ENCODE measurements at places on chromosomes 2 and 18.

- no peak for DNase-seq
These were observed 75.1 kb downstream of the POLE4 start for GRCh38 chr2:75033516-75033915.

DNA sequence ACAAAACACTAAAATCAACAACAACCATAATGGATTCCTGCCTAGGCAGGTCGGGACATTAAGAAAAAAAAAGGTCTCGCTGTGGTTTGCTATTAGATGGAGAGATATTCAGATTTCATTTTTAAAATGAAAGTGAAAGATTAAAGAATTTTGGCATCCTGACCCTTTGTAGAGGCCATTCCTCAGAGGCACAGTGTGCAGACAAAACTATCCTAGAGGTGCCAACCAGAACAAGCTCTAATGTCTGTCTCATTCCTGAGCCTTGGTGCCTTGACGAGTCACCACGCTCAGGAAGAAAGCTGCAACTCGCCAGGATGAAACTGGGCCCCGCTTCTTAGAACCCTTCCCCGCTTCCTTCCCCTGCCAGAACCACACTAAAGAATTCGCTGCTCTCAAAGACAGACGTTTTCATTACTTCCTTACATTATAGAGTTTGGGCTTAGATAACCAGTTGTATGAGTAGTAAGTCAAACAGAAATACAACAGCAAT, 156.0 kb downstream of the TGIF1 start:
- DNase-seq, result peak; percentile 59

DNA sequence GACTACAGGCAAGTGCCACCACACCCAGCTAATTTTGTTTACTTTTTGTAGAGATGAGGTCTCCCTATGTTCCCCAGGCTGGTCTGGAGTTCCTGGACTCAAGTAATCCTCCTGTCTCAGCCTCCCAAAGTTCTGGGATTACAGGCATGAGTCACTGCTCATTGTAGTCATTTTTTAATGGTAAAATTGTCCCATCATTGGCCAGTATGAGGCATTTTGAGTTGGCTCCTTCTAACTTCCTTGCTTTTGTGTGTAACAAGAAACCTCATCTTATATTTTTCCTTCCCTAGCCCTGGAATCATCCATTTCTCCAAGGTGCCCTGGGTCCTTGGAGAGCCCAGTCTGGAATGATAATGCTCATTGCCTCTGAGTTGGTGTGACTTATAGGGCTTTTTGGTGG, 148.5 kb downstream of the INHBB start:
- DNase-seq, result no peak

GRCh38 chr2:236674238-236674637, 104.6 kb downstream of the ACKR3 start:
- no peak for DNase-seq

DNA sequence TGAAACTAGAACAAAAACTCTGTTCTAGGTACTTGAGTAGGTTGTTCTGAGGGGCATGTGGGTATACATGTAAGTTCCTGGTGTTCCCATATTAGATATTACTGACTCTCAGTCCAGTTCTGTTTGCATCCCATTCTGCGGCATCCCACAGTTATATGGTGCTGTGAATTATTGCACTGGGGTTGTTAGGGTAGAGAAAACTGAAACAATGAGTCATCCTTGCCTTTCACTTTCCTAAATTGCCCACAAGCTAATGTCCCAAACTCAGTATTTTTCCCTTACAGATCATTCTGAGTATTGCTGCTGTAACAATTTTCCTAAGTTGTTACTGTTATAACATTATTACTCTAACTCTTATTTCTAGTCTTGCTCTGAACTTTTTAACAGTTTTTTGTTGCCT, 3.0 kb downstream of the WDR75 start:
- peak; percentile 54 for DNase-seq

DNA sequence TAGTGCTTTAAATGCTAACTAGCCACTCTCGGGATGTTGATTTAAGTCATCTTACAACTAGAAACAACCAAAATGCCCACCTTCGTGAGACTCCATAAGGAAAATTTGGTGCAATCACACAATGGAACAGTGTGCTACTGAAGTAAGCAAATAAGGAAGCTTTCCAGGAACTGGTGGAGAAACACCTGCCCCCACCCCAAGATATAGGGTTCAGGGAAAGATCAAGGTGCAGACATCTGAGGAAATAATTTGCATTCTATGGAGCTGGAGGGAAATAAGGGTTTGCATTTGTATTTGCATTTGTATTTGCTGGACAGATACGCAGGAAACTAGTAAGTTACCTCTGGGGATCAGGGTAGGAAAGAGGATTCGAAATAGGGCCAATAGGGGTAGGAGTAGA, 90.9 kb downstream of the ACAA2 start:
- no peak for DNase-seq

DNA sequence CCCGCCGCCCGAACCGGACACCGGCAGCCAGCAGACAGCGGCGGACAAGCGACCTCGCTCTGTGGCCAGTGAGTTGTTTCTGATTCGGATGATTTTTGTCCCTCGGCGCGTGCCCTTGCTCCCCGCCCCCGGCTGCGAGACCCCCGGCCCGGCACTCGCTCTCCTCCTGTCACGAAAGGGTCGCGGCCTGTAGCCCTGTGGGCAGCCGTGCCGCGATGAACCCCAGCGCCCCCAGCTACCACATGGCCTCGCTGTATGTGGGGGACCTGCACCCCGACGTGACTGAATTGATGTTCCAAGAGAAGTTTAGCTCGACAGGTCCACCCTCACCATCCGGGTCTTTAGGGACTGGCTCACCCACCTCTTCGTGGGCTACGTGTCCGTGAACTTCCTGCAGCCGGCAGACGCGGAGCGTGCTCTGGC, 1257.5 kb upstream of the ACVR2A start:
- DNase-seq, result no peak

DNA sequence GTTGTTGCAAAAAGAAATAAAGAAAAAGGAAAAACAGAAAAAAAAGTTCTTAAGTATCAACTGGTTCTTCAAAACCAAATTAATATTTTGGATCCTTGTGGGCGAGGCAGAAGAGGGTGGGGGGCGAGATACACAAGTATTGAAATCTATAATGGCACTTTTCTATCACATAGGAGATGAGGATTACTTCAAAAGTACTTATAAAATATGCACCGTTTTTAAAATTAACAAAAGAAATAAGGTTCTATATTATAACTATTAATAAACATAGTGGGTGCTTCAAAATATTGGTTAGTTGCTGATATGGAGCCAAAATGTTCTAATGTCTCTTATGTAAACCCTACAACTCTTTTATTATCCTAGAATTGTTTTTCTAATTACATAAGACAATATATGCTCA, 2.1 kb downstream of the FECH start:
- DNase-seq, result no peak

DNA sequence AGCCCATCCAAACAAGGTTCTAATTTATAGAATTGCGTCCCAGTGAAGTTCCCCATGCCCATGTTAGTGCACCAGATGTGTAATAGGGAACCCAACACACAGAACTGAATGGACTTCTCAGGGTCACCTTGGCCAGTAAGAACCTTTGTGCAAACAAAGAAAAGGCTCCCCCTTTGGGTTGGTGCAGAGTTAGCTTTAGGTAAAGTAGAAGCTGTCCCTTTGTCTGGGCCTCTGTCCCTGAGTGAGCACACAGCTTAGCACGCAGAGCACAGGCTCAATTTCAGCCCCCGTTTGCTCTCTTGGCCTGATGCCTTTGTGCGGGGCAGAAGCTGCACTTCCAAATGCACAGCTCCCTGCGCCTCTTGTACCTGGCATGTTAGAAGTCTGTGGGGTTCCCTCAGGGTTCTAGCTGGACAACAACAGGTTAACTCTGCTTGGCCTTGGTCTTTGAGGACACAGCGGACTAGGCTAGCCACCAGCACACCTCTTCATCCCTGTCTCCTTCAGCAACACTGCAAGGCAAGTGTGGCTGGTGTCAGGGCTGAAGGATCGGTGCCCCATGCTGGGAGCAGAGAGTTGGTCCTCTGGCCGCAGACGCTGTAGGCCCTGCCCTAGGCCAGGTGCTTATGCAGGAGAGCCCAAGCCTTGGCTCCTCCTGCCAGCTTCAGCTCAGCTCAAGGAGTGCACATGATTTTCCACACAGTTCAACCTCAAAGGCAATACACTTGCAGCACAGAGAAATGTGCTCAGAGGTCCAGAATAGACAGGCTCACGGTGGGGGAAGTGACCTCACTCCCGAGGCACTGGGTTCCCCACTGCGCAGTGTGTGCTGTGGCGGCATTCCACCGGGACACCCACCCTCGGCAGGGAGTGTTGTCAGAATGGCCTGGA, 73.3 kb upstream of the FOSL2 start:
- no peak for DNase-seq

DNA sequence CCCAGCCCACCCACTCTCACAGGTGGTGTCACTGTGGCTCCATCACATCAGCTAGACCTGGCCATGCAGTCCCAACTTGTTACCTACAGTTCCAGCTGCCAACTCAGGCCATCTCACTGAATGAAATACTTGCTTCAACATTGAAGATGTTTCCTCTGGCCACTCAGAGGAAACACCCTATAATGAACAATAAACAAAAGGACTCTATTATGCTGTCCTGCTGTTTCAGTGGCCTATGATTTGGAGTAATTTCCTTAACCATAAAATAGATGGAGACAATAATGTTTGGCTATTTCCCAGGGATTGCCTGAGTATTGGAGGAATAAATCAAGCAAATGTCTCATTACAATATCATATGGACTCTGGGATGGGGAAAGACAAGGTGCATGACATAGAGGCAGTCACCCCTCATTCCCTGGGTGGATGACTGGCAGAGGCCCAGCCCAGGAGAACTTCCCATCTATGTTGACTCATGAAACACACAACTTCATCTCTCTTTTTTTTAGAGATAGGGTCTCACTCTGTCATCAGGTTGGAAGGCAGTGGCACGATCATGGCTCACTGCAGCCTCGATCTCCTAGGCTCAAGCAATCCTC, 134.4 kb downstream of the TGIF1 start:
- no peak for DNase-seq
